ENCODE measurements at places on chromosomes 1 and 21. TPM values are rescaled to one million over a fixed set of nuclear protein-coding genes. Genes with fewer than 3 reads are reported as not detected.

LCE1A gene
- not detected for total RNA-seq

S100A16 gene
- 226 TPM for total RNA-seq

TLR5 gene
- under 0.01 TPM for total RNA-seq

GNAT2 gene
- 0.36 TPM for total RNA-seq

SCCPDH gene
- 46.9 TPM for total RNA-seq

HHIPL2 gene
- total RNA-seq: not detected

- DNase-seq: no peak
Measured at GRCh38 chr1:211741116-211741515, 65.7 kb upstream of the NEK2 start.

- DNase-seq: no peak
Measured at GRCh38 chr1:115356356-115356755, 18.3 kb upstream of the NGF start.

DNA sequence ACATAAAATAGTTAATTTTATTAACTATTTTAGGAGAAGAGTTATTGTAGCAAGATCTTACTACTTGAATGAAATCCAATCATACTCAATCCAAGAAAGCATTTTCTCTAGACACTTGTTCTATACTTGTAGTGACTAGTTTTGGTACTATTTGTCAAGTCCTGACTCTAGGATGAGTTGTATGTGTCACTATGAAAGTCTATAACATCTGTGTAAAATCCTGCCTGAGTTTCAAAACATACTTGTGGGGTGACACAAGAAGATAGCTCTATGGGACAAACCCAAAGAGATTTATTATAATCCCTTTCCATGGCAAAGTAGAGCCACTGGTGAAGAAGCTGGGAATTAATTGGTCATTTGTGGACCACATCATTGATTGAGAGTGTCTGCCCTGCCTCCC is 1042.2 kb upstream of the ADGRL4 start:
- DNase-seq: no peak

GRCh38 chr1:53379662-53380002 is 51.8 kb upstream of the LRP8 start:
- no peak for DNase-seq

- DNase-seq: no peak
Measured at GRCh38 chr1:76951153-76951552, 83.9 kb downstream of the ST6GALNAC5 start.

- peak; percentile 50 for DNase-seq
Measured at GRCh38 chr1:52413410-52413989, 9.1 kb downstream of the PRPF38A start.

- no peak for DNase-seq
Measured at GRCh38 chr1:231527586-231528171, 790 bp upstream of the TSNAX start.

GRCh38 chr1:211478376-211478775 is 13.6 kb downstream of the RD3 start:
- DNase-seq: no peak

DNA sequence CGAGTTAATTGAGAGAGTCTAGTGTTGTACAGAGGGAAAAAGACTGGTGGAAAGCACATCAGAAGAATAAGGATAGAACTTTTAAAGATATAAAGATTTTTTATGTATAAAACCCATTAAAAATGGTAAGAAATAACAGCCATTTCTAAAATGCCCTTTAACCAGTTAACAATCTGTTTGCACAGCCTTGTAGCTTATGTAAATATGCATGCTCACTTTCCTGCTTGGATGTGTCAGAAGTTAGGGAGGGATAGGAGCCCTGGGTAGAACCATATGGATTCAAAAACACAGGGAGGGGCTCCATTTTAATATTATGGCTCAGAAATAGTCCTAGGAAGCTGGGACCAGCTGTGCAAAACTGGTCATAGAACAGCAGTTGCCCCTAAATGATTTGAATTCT is 4.5 kb upstream of the EDEM3 start:
- DNase-seq: no peak

GRCh38 chr1:158286941-158287346 is 2.8 kb upstream of the CD1C start:
- DNase-seq: no peak

GRCh38 chr1:67700692-67701410 is 15.8 kb downstream of the GADD45A start:
- DNase-seq: peak; percentile 73

- no peak for DNase-seq
Measured at GRCh38 chr1:213163278-213163711, 112.3 kb downstream of the RPS6KC1 start.

- no peak for DNase-seq
Measured at GRCh38 chr1:39788758-39789570, at the start of gene BMP8B. TSS of gene BMP8B (minus strand) at chr1:39788865. CDS start at chr1:39788485, 380 bp downstream.

DNA sequence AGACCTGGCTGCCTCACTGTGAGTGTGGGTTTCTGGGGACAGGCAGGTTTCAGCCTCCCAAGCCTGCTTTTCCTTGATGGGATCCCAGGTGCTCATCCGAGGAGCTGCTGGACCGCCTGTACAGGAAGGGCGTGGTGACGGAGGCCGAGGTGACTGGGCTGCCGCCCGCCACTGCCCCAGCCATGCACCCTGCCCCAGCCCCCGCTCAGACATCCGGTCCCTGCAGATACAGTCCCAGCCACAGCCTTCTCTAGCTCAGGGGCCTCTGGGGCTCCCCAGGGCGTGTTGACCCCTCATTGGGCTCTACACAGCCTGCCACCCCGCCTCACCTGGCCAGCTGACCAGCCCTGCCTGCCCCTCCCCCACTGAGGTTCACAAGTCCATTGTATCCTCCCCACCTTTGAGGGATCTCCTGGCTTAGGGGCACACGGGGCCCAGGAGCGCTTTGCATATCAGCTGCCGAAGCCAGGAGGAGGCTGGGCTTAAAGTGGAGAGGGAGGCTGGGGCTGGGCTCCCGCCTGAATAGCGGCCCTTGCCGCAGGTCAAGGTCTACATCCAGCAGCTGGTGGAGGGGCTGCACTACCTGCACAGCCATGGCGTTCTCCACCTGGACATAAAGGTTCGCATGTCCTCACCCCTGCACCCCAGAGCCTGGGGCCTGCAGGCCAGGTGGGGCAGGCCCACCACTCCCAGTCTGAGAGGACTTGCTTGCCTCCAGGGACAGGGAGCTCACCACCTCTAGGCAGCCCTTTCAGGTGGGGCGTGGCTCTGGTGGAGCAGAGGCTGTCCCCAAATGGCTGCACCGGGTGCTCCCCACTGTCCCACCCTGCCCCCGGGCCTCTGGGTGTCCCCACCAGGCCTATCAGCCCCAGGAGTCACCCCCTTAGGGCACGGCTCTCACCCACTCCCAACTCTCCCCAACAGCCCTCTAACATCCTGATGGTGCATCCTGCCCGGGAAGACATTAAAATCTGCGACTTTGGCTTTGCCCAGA is 38.5 kb downstream of the TRIM11 start:
- no peak for DNase-seq
